ENCODE measurements at places on chromosomes 6 and 20.

DNA sequence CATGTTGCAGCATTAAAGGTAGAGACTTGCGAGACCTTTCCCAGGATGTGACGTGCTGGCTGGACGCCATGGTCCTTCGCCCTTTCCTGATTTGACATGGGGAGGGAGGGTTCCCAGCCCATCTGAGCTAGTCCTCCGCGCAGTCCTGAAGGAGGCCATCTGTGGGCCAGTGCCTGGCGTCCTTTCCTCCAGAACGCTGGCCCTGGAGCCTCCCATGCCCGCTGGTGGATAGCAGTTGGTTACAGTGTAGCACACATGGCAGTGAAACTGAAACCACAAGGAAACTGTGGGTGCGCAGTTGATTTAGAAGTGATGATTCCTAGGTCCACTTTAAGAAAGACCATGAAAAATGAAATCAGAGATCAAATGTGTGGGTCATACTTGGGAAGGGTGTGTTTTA is 193.7 kb downstream of the CDH4 start:
- no peak for DNase-seq

DNA sequence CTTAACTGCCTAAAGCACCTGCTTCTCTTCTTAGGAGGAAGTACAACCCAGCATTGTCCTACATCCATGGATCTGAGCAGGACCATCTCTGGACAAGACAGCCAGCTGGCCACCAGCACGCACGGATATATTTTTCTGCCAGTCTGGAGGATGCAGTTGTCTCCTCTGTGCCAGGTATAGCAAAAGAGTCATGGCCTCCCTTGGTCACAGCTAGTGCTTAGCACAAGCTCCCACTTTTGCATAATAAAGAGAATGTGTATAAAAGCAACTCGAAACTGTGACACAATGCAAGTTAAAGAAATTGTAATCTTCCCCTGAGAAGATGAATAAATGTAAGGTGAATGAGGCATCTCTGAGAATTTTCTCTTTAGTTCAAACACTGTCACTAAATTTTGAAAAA is 267.8 kb upstream of the MANEA start:
- DNase-seq, result no peak

DNA sequence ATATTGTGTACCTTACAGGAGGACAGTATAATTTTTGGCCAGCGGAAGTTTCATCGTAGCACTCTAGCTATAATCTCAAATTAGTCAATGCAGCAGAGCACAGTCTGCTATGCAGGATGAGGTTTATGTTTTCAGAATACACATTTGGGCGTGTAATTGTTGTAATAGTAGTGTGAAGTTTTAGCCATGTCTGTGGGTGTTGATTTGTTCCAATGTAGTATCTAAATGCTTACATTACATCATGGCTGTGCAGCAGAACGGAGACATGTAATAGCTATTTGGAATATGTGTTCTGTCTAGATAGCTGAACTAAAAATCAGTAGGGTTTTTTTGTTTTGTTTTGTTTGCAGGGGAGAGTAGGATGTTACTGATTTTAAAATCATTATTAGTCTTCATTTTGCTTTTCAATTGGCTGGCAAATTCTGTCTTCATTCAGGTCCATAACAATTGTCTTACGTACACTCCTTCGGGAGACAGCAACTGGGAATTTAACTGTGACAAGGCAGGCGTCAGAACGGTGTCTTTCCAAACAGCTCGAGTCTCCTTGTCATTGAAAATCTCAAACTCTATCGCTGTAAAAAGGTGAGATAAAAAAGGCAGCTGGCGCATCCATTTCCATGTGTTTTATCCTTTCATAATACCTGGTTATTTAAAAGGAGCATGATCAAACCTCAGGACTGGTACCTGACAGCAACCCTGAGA is 65.1 kb upstream of the CDH4 start:
- DNase-seq, result no peak

- DNase-seq, result no peak
Observed at GRCh38 chr6:121885399-121886152, 450.1 kb downstream of the GJA1 start.

- DNase-seq, result no peak
Observed at GRCh38 chr6:15213838-15214400, 31.9 kb upstream of the JARID2 start.

- DNase-seq, result no peak
Observed at GRCh38 chr6:43268355-43268700, 25.0 kb downstream of the TTBK1 start.

All from activated T-cell treated with anti-CD3 and anti-CD28 coated beads for 48 hours (primary cell).